ENCODE measurements at places on chromosomes 12 and 14. TPM values are rescaled to one million over a fixed set of nuclear protein-coding genes. Genes with fewer than 3 reads are reported as not detected.

DNA sequence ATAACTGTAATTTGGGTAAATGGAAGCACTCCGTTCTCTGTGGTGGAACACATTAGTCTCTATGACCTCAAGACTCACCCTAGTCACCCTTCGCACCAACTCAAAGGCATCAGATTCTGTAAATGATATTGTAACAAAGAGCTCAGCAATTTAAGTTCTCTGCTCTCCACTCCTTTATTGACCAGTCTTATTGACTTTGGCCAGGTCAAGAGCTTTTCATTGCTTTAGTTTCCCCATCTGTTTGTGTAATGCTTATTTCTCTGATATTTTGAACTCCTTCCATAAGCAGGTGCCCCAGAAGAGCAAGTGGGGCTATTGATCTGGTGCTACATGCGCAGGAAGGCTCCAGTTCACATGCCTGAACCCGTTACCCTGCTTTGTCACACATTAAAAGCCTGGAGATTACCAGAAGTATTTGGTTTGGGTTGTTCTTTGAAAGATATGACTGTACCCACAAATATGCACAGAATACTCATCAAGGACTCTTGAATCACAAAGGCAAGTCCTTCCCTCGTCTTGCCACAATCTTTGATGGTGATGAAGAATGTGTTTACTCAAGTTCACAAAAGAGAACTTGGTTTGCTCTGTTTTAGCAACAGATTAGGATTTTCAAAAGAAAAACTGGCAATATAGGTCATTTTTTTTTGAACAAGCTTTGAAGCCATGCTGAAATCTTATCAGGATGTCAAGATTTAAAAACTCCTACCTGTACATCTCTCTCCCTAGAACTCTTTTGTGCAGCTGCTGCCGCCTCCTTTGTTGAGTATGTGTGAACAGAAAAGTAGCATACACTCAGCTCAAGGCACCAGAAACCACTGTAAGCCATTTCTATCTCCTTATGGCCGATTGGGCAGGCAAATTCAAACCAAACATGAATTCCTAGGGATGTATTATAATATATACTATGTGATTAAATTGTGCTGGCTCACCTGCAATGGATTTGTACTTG, 193.9 kb downstream of the BCAT1 start:
- H3K4me1 ChIP-seq = peaks cover 30% of the 10 kb centered on the region
- peak overlapping the region; percentile 73 for H3K27ac ChIP-seq
- H3K4me3 ChIP-seq = no peak overlapping the region
- peak; percentile 42 for DNase-seq
- no peaks in the 10 kb centered on the region for H3K36me3 ChIP-seq
- peaks cover 7% of the 10 kb centered on the region for H3K27me3 ChIP-seq

GRCh38 chr14:105154476-105154871, 14.1 kb downstream of the JAG2 start:
- no peak overlapping the region for H3K27ac ChIP-seq
- no peaks in the 10 kb centered on the region for H3K27me3 ChIP-seq
- H3K36me3 ChIP-seq = no peaks in the 10 kb centered on the region
- DNase-seq = no peak

- no peak for DNase-seq
- no peak overlapping the region for H3K27ac ChIP-seq
- peaks cover 3% of the 10 kb centered on the region for H3K36me3 ChIP-seq
- no peaks in the 10 kb centered on the region for H3K27me3 ChIP-seq
- H3K4me1 ChIP-seq = no peaks in the 10 kb centered on the region
Measured at GRCh38 chr14:96274543-96274942, 18.5 kb downstream of the BDKRB1 start.

DNA sequence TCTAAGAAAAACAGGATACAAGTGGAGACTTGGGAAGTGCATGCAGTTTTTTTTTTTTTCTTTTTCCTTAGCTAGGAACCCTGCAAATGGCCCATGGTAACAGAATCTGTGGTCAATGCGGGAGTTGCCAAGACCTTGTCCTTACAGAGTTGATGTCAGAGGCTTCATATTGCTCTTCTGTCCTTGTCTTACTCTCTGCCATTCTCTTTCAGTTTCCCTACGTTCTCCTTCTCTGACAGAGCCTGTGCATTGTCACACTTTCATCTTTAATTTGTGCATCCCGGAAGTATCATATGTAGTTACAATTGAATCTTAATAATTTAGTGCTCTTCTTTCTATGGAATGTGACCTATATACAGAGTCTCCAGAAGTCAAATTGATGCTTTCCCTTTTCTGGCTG, 986.9 kb downstream of the TMEM121 start:
- H3K36me3 ChIP-seq = no peaks in the 10 kb centered on the region
- no peak overlapping the region for H3K27ac ChIP-seq
- H3K27me3 ChIP-seq = no peaks in the 10 kb centered on the region
- H3K4me3 ChIP-seq = no peak overlapping the region
- DNase-seq = no peak

NFATC4 gene
- total RNA-seq = not detected

MIPOL1 gene
- total RNA-seq = 0.51 TPM

CCDC197 gene
- total RNA-seq = 0.44 TPM

GRCh38 chr12:89621521-89621920, 87.1 kb downstream of the ATP2B1 start:
- no peak overlapping the region for H3K4me3 ChIP-seq
- peaks cover 6% of the 10 kb centered on the region for H3K4me1 ChIP-seq
- no peak overlapping the region for H3K27ac ChIP-seq
- DNase-seq = no peak
- peaks cover 25% of the 10 kb centered on the region for H3K36me3 ChIP-seq

- H3K4me3 ChIP-seq = no peak overlapping the region
- no peaks in the 10 kb centered on the region for H3K4me1 ChIP-seq
- peaks cover 5% of the 10 kb centered on the region for H3K27me3 ChIP-seq
- no peaks in the 10 kb centered on the region for H3K36me3 ChIP-seq
- DNase-seq = no peak
- H3K27ac ChIP-seq = no peak overlapping the region
Measured at GRCh38 chr14:23047034-23047634, 5.1 kb downstream of the PSMB11 start.

LBHD2 gene
- total RNA-seq = not detected

DNA sequence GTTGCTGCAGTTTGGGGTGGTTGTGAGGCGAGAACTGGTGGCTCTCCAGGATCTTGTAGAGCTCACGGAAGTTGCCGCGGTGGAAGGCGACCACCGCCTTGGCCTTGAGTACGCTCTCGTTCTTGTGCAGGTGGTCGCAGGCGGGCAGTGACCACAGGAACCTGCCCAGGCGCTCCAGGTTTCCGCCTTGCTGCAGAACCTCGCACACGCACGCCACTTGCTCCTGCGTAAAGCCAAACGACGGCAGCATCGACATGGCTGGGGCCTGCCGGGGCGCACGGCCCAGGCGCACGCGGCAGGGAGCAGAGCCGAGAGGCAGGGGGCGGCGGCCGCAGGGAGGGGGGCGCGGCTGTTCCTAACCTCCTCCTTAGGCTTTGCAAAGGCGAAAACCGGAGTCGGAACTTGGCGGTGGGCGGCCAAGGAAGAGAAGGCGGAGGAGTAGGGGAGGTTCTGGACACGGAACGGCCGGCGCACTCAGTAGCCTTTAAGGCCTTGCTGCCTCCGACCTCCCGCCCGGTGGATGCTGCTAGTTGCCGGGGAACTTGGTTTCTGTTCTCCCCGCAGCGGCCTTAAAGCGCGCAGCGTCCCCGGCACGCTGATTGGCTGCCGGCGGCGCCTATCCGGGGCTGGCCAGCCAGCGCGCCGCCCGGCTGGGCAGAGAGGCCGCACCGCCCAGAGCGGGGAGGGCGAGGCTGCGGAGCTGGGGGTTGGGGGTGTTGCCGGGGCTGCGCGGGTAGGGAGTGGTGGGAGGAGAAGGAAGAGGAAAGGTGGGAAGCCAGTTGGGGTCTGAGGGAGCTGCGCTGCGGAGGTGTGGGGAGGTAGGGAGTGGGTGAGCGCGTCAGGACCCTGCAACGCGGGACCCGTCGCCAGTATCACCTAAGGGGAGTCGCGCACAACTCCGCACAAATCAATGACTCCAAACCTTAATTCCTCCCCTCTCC, at the start of gene SIX1:
TSS of gene SIX1 (minus strand) at position 544 of the 941 bp plus-strand sequence. CDS start at position 256, 288 bp downstream.
- H3K27me3 ChIP-seq = peaks cover 86% of the 10 kb centered on the region
- H3K36me3 ChIP-seq = no peaks in the 10 kb centered on the region
- H3K4me3 ChIP-seq = peak within 1 kb of the TSS; percentile 32
- peaks cover 58% of the 10 kb centered on the region for H3K4me1 ChIP-seq
- DNase-seq = peak; percentile 45

RNASE1 gene
- not detected for total RNA-seq

DNA sequence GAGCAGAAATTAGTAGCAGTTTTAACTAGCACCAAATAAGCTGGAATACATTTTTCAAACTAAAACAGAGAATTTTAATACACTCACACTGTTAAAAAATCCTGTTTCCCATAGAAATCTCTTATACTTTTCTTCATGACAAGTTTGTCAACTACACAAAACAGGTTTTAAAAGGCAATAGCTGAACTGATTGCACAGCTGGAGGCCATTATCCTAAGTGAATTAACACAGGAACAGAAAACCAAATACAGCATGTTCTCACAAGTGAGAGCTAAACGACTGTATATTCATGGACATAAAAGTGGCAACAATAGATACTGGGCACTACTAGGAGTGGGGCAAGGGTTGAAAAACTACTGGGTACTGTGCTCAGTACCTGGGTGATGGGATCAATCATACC, 11.6 kb upstream of the HAL start:
- DNase-seq = no peak
- no peak overlapping the region for H3K27ac ChIP-seq
- no peaks in the 10 kb centered on the region for H3K27me3 ChIP-seq
- no peak overlapping the region for H3K4me3 ChIP-seq
- no peaks in the 10 kb centered on the region for H3K4me1 ChIP-seq

DNA sequence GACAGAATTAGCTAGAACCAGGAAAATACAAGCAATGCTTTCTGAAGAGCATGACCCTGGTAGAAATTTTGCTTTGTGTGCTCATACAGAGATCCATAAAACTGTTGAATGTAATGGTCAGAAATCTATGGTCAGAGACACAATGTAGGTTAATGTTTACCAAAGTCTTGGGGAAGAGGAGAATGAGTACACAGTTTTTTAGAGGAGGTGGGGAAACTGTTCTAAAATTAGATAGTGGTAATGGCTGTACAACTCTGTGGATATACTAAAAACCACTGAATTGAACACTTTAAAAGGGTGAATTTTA, 109.5 kb upstream of the ARHGAP5 start:
- no peak overlapping the region for H3K4me3 ChIP-seq
- peaks cover 17% of the 10 kb centered on the region for H3K4me1 ChIP-seq
- DNase-seq = no peak
- no peaks in the 10 kb centered on the region for H3K27me3 ChIP-seq
- no peak overlapping the region for H3K27ac ChIP-seq

DNA sequence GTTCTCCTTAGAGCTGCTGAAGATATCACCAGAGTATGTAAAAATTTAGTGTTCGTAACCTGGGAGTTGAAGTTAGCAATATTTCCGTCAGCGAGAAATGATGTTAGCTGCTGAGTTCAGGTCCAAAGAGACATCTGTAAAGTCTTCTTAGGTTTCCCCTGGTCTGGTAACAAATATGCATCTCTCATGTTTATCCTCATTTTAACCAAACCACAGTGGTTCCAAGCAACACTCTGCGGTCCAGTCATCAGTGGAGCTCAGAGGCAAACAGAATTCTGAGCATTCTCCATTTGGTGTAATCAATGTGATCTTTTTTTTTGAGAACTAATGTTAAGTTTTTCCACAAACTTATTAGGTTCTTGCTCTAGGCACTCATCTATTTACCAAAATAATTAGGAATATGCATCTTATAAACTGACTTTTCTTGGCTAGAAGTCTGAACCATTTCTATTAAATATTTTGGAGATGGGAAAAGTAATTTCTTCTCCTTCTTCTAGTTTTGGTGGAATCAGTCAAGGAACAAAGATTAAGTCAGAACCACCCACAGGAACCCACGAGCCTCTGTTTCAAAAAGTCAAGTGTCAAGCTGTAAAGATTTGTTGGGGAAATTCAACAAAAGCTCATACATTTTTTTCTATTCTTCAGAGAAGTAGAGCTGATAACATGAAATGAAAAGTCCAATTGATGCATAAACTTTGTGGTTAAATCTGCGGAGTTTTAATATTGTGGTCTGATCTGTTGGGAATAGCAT, 64.7 kb downstream of the IFNG start:
- no peaks in the 10 kb centered on the region for H3K4me1 ChIP-seq
- DNase-seq = no peak
- H3K27me3 ChIP-seq = no peaks in the 10 kb centered on the region
- H3K27ac ChIP-seq = no peak overlapping the region

DNAH10 gene
- total RNA-seq = 0.19 TPM

GRCh38 chr14:33916663-33917565, 34.0 kb downstream of the EGLN3 start:
- no peaks in the 10 kb centered on the region for H3K36me3 ChIP-seq
- no peak for DNase-seq
- no peaks in the 10 kb centered on the region for H3K4me1 ChIP-seq
- no peaks in the 10 kb centered on the region for H3K27me3 ChIP-seq
- H3K4me3 ChIP-seq = no peak overlapping the region

IFI27L1 gene
- 42.7 TPM for total RNA-seq

- H3K27me3 ChIP-seq = peaks cover 36% of the 10 kb centered on the region
- peaks cover 7% of the 10 kb centered on the region for H3K4me1 ChIP-seq
- H3K36me3 ChIP-seq = no peaks in the 10 kb centered on the region
- H3K4me3 ChIP-seq = no peak within 1 kb of the TSS
- peak; percentile 11 for DNase-seq
Measured at GRCh38 chr12:29783773-29784666, at the start of gene TMTC1. TSS of gene TMTC1 (minus strand) at chr12:29783942. CDS start at chr12:29783751, 191 bp downstream.

ACVR1B gene
- total RNA-seq = 8.3 TPM

- H3K4me1 ChIP-seq = peaks cover 12% of the 10 kb centered on the region
- H3K27ac ChIP-seq = no peak overlapping the region
- H3K36me3 ChIP-seq = no peaks in the 10 kb centered on the region
Measured at GRCh38 chr12:51922762-51923505, 15.6 kb downstream of the ACVRL1 start.

- peaks cover 8% of the 10 kb centered on the region for H3K27me3 ChIP-seq
- H3K4me1 ChIP-seq = peaks cover 8% of the 10 kb centered on the region
- DNase-seq = no peak
- no peaks in the 10 kb centered on the region for H3K36me3 ChIP-seq
- H3K4me3 ChIP-seq = no peak overlapping the region
- H3K27ac ChIP-seq = no peak overlapping the region
Measured at GRCh38 chr12:75883241-75883640, 148.3 kb downstream of the PHLDA1 start.

- H3K4me3 ChIP-seq = no peak overlapping the region
- H3K4me1 ChIP-seq = peaks cover 10% of the 10 kb centered on the region
- no peak overlapping the region for H3K27ac ChIP-seq
- no peak for DNase-seq
- no peaks in the 10 kb centered on the region for H3K27me3 ChIP-seq
Measured at GRCh38 chr14:75399321-75399720, 28.5 kb upstream of the JDP2 start.

PAX9 gene
- not detected for total RNA-seq

GRCh38 chr12:49794021-49794420, 34.2 kb downstream of the NCKAP5L start:
- no peaks in the 10 kb centered on the region for H3K36me3 ChIP-seq
- H3K4me3 ChIP-seq = no peak overlapping the region
- DNase-seq = no peak
- H3K27ac ChIP-seq = no peak overlapping the region

GRCh38 chr14:74882103-74882920, 596 bp downstream of the DLST start:
- no peaks in the 10 kb centered on the region for H3K27me3 ChIP-seq
- H3K4me3 ChIP-seq = peak overlapping the region; percentile 99
- peaks cover 28% of the 10 kb centered on the region for H3K36me3 ChIP-seq
- H3K27ac ChIP-seq = peak overlapping the region; percentile 97
- DNase-seq = peak; percentile 67
